ENCODE measurements at places on chromosomes 4 and X.

- DNase-seq, result peak; percentile 30
These were observed 33.5 kb upstream of the RASSF6 start for GRCh38 chr4:73653695-73654106.

DNA sequence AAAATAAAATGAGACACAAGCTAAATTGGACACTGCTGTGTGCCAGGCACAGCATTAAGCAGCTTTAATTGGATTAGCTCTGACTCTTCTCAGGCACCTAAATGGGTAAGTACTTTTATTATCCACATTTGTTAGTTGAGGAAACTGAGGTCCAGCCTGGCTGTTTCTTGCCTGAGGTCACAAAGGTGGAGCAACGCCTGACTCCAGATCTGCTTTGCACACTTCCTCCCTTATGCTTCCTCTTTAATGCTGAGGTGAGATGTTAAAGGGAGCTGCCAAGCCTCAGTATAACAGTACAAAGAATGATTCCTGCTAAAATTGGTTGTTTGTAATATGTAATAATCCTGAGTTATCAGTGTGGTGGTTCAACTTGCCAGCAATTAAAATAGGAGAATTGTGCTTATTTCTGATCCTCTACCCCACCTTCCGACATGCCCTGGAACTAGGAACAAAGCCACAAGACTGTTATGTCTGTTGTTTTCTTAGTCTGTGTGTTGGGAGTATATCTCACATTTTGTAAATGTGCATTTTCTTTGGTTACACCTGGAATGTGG lies 74.4 kb downstream of the AFF1 start:
- no peak for DNase-seq

GRCh38 chr4:186351668-186352194 lies 85.7 kb downstream of the F11 start:
- DNase-seq, result no peak

GRCh38 chrX:12984603-12985319 lies 9.9 kb downstream of the TMSB4X start:
- no peak for DNase-seq

- DNase-seq, result no peak
These were observed 43.5 kb downstream of the RCHY1 start for GRCh38 chr4:75470738-75471137.

DNA sequence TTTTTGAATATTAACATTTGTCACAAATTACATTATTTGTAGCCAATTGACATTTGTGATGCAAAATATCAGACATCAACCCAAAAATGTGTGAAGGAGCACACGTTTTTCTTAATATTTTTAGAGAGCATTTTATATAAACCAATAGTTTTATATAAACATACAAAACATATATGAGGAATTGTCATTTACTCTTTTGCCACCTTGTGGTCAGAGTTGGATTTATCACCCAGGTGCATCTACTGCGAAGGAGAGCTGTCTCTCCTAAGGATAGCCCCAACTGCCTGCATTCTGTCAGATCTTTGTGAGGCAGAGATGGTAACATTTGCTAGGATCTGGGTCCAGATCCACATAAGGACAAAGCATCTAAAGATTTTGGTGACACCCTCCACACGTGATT lies 2.5 kb upstream of the USP27X start:
- peak; percentile 22 for DNase-seq

DNA sequence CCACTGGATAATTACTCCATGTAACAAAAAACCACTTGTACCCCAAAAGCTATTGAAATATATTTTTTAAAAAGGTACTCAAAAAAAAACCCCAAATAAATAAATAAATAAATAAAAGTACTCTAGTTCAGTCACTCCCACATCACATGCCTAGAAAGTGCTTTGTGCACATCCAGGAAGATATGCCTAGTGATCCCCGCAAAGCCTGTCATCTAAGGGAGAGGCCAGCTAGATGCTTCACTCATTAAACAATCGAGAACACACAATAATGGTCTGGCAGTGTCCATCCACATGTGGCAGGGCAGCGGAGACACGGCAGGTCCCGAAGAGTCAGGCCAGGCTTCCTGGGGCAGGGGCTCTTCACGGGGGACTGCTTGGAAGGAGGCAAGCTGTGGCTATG lies 47.6 kb downstream of the RAB33B start:
- DNase-seq, result no peak

DNA sequence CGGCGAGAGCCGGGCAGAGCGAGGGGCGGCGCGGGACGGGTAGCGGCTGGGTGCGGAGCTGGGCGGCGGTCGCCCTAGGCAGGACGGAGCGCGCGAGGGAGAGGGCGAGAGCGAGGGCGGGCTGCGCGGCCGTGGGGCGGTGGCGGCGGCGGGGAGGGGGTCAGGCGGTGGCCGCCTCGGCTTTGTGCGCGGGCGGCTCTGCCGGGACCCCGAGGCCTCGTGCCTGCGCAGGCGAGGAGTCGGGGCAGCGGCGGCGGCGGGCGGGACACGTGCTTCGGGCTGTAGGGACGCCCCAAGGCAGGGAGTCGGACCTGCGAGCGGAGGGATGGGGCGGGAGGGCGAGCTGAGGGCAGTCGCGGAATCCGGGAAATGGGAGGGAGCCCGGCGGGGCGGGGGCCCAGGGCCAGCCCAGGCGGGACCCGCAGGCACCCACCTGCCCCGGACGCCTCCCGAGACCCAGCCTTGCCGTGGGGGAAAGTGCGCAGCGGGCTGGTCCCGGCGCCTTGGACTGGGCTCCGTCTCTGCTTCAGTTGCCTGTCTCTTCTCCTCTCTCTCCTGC lies 465 bp downstream of the BMPR1B start:
- DNase-seq, result peak; percentile 56

DNA sequence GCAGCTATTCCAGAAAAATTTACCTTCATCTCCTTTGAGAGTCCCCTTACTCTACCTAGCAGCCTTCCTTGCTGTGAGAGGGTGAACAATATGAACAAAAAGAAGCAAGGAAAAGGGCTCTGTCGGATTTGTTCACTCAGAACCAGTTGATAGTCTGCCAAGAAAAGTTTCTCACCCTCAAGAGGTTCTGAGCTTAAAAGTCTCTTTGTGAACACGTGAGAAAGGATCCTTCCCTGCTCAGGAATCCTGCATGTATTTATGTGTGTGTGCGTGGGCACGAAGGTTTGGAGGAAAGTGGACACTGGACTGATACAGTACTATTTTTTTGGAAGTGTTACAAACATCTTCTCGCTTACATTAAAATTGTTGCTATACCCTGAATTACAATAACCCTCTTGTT lies 178.6 kb upstream of the JADE1 start:
- DNase-seq, result no peak

- peak; percentile 48 for DNase-seq
These were observed 30.7 kb downstream of the TAF7L start for GRCh38 chrX:101260435-101260834.

DNA sequence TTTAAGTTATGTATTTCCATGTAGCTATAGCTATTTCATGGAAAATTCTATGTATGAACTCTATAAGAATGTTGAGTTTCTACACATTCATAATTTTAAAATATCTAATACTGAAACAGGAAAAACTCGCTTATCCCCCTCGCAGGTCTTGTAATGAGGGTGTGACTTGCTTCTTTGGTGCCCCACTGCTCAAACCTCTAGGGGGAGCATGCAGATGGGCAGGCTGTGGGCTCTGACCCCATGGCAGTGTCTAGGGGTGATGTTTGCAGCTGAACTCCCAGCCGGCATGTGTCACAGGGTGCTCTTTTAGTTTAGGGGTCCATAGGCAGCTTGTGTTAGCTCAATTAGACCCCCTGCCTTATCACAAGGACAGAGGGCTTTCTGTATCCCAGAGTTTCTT lies 1825.7 kb upstream of the ADGRL3 start:
- DNase-seq, result no peak

DNA sequence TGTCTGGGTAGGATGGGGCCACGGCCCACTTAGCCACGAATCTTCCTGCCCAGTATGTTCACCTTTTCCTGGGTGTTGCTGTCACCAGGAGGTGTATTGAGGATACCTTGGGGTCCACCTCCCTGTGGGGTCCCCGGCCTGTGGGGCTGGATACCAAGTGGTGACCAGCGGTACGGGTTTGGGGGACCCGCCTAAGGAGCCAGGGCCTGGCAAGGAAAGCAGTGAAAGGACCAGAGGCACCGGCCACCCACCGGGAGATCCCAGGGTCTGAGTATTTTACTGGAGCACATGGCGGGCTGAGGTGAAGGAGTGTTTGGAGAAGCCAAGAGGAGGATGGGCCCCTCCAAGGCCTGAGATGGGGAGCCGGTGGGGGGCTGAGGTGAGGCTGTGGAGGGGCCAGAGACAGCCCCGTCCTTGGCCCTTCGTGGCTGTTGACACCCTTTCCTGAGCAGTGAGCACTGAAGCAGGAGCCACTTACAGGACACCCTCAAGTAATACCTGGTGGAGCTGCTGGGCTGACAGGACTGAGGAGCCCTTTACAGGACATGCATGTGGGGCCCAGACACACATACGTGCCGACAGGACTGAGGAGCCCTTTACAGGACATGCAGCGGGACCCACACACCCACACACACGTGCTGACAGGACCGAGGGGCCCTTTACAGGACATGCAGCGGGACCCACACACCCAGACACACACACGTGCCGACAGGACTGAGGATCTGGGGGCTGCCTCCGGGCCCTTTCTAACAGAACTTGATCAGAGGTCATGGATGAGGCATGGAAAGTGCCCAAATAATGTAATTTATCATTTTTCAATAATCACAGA lies 38.4 kb downstream of the TMEM271 start:
- no peak for DNase-seq

GRCh38 chr4:29817961-29818360 lies 902.2 kb upstream of the PCDH7 start:
- DNase-seq, result no peak

DNA sequence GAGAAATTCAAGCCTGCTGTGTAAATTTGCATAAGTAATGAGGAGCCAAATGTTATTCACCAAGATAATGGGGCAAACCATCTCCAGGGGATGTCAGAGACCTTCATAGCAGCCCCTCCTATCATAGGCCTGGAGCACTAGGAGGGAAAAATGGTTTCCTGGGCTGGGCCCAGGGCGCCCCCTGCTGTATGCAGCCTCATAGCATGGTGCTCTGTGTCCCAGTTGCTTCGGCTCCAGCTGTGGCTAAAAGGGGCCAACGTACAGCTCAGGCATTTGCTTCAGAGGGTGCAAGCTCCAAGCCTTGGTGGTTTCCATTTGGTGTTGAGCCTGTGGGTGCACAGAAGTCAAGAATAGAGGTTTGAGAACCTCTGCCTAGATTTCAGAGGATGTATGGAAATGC lies 859.3 kb downstream of the RPA4 start:
- DNase-seq, result no peak

GRCh38 chr4:142607976-142608375 lies 238.1 kb downstream of the INPP4B start:
- DNase-seq, result no peak

GRCh38 chr4:120977435-120977997 lies 55.0 kb upstream of the PRDM5 start:
- peak; percentile 41 for DNase-seq

GRCh38 chrX:10174051-10174450 lies 17.3 kb downstream of the CLCN4 start:
- DNase-seq, result no peak

GRCh38 chr4:109658871-109659410 lies 44.3 kb downstream of the CASP6 start:
- no peak for DNase-seq

Data from testis (tissue), 5 donors.